ENCODE measurements at places on chromosomes 4 and X.

DNA sequence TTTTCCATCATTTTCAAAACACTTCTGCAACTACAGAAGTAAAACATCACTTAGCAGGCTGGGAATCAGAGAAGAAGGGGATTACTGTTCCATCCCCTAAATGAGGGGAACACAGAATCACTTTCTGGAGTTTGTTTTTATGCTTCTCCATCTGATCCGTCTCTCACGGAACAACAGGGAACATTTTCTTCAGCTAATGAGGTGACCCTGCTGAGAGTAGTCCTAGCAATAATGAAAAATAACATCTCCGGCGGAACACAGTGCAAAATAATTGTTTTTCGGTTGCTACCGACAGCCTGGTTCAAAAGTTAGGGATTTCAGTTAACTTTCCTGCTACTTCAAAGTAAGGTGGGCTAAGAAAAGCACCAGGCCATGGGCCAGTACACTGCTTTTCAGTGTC is 322.9 kb downstream of the UNC5C start:
- no peak for DNase-seq

DNA sequence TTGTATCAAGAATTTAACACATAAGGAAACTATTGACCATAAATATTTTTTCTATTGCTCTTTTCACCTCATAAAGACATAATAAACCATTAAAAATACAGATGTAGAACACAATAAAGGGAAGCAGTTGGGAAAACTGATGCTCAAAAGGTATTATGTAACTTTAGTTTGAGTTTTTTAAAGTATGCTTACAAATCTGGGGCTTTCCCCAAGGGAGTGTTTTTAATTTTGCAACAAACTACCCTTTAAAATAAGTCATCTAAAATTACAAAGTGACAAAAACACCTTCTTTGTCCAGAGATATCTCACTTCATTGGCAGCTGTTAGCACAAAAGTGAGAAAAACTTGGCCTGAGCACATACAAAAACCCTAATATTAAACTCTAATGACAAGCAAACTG is 55.0 kb downstream of the PRDM5 start:
- no peak for DNase-seq

DNA sequence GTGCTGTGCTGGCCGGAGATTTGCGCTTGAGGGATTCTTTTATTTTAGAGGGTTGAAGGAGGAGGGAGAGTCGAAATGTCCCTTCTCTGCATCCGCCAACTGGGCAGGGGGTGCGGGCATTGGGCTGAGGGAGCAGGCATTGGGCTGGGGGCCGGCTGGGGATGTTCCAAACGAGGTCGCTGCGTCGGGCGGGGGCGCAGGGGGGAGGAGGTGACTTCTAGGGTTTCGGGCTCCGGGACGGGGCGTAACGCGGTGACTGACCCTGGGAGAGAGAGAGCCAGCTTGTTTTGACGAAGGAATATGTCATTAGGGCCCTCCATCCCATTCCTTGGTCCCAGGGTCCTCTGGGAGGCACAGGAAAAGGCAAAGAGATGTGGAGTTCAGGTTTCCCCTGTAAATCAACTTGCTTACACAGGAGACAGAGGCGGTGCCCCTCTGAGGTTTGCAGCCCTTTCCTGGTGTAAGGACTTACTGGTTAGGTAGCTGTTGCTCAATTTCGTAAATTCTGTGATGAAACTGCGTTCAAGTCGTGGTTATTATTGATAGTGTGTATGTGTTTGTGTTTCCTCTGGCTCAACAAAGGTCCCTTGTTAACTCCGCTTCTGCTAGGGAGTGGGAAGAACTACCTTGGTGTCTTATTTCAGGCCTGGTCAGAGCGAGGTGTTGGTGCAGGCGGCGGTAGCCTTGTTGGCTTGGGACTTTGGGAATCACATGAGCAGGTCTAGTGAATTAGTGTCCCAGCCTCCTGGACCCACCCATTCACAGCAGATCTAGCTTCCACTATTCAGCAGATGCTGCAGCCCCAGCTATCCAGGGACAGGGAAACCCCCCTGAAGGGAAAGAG is 716 bp downstream of the FHIP1A start:
- no peak for DNase-seq

GRCh38 chr4:111231281-111231680 is 608.4 kb upstream of the PITX2 start:
- DNase-seq = no peak

DNA sequence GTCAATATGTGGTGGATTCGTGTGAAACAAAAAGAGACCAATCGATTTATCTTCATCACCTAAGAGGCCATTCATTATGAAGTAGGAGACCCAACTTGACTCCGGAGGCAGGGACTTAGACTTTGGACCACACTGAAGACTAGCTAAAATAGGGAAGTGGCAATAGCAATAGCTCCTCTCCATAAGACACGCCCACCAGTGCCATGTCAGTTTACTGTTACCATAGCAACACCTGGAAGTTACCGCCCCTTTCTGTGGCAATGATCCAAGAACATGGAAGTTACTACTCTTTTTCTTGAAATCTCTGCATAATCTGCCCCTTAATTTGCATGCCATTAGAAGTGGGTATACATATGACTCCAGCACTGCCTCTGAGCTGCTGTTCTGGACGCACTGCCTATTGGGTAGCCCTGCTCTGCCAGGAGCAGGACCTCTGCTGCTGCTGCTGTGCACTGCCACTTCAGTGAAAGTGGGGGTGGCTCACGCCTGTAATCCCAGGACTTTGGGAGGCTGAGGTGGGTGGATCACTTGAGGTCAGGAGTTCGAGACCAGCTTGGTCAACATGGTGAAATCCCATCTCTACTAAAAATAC is 163.2 kb downstream of the PRKX start:
- peak; percentile 36 for DNase-seq

DNA sequence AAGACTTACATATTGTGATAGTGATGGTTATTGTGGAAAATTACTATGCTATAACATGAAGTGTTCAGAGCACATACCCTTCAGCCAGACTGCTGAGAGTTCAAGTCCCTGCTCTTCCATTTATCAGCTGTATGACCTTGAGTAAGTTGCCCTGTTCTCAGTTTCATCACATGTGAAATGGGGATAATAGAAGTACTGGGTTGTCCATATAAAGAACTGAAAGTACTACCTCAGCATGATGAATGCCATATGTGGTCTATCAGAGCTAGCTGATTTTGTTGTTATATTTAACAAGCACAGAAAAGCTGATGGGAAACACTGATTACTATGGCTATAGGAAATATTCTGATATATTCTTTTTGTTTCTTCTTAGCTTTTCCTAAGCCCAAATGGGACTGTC is 115.6 kb downstream of the REPS2 start:
- no peak for DNase-seq
